Kidney (tissue), 22 donors: ENCODE measurements at places on chromosomes 16 and 17.

- DNase-seq, result no peak
Measured at GRCh38 chr16:73713251-73713650, 583.4 kb upstream of the PSMD7 start.

DNA sequence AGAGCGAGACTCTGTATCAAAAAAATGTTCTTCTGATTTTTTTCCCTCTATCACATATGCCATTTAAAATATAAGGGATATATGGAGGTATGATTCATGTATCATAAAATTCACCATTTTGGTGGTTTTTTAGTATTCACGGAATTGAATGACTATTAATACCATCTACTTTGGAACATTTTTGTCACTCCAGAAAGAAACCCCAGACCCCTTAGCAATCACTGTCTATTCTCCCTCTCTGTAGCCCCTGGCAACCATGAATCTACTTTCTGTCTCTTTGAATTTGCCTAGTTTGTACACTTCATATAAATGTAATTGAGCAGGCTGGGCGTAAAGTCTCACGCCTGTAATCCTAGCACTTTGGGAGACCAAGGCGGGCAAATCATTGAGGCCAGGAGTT, 75.9 kb downstream of the PRKCA start:
- no peak for DNase-seq

GRCh38 chr17:10428781-10429180, 7.0 kb upstream of the MYH8 start:
- no peak for DNase-seq

DNA sequence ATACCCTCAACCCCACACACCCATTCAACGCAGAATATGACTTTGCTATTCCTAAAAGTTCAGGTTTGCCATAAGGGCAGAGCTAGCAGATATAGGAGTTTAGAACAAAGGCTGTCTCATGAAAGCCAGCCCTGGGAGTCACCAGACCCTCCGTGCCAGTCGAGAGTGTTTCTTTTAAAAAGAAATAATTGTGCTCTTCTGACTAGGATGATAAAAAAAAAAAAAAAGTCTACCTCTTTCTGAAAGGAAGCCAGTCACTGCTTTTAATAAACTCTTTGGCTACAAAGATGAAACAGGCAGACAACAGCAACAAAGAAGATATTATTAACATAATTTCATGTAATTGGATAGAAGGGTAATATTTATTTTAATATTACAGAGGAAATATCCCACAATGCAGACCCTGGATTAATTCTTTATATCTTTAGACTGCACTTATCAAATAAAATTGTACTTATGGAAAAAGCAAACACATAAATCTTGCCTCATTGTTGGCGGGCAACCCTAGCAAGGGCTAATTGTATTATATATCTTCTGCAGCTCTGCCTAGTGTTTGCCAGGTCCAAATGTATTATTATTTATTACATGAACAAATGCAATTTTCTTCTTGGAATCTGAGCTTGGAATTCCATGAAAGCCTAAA, 277.5 kb upstream of the DYNLRB2 start:
- no peak for DNase-seq

- DNase-seq, result no peak
Measured at GRCh38 chr17:67503184-67503583, 126.1 kb downstream of the PITPNC1 start.

DNA sequence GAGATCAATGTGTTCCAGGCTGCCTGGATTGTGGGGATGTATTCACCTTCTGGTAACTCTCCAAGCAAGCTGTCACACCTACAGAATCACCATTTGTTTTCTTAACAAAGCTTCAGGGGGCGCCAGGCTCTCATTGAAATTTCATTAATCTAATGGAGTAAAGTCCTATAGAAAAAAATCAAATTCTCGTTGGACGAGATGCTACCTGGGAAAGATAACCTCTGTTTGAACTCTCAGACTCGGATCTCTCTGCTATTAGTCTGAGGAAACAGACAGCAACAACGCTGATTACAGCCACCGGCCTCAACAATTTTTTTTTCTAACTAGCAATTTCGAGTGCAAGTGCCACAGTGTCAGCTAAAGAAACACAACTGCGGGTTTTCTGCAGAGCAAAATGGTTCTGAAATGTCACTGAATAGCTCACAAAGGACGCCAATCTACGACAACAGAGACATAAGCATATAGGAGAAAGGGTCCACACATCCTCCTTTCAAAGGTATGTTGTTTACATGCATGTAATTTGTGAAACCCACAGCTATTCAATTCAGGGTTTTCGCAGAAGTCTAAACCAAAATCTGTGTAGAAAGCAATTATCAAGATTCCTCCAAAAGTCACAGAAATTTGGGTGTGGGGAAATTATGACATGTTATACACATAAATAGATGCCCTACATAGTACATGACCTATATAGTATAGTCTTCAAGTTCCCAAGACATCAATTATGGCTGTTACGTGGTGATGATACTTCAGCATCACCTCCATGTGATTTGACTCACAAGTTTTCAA, 135.8 kb downstream of the SKAP1 start:
- peak; percentile 49 for DNase-seq

DNA sequence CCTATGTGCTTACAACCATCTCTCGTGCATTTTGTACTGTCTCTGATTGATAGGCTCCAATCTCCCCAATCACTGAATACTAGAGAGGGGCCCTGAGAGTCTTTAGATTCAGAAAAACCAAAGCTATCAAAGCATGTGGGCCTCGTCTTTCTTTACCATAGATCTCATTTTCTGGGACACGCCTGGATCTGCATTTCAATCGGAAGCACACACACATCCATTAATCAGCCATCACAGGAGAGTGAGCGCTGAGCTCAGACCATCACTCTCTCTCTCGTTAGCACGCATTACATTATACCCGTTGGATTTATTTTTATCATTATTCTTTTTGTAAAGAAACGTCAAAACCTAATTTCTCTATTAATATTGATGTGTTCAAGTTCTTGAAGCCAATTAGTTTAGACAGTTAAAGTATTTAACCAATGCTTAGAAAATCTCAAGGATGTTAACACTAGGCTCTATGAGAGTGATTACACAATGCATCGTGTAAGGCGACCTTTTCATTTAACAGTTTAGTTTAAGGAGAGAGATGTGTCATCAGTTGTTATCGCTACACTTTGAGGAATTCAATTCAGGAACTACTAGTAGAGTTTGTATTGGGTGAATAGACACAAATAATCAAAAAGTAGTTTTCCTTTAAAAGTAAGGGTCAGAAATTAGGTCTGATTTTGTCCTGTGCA, 650.7 kb downstream of the CDH8 start:
- DNase-seq, result no peak

- DNase-seq, result no peak
Measured at GRCh38 chr16:84223456-84223855, 16.4 kb downstream of the KCNG4 start.

- DNase-seq, result no peak
Measured at GRCh38 chr16:72367851-72368250, 195.9 kb upstream of the PMFBP1 start.

DNA sequence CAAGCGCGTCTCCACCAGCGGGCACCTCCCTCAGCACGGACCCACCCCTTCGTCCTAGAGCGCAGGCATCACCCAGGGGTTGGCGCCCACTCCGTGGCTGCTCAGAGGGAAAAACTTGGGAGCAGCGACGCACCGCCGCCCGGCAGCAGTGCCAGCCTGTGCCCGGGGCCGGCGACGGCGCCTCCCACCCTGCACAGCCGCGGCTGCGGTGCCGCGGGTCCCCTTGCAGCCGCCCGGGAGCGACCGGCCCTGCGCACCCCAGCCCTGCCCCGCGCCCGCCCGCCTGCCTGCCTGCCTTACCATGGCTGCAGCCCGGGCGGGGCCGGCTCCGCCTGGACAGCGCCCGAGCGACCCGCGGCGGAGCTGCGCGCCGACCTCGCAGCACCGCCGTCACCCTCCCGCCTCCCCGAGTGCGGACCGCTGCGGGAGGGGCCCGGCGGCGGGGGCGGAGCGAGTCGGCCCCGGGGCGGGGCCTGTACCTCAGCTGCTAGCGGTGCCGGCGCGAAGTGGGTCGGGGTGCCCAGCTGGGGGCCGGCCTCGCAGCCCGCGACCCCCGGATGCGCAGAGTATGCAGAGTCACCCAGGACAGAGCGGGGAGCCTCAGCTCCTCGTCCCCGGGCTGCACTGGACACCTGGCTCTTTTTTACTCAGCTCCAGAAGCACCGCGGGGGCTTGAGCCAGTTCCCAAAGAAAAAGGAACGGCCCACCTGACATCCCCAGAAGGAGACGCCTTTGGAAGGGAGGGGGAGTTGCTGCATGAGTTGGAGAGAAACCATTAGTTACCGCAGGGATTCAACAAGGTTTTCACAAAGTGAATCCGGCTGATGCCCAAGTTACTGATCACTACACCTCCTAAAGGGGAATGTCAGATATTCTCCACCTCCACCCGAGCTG, 17.5 kb upstream of the MTMR4 start:
- peak; percentile 83 for DNase-seq

GRCh38 chr17:49965524-49965909, 3.5 kb upstream of the DLX4 start:
- DNase-seq, result no peak

GRCh38 chr17:39925282-39926134, 1.9 kb downstream of the ORMDL3 start:
- DNase-seq, result peak; percentile 67

DNA sequence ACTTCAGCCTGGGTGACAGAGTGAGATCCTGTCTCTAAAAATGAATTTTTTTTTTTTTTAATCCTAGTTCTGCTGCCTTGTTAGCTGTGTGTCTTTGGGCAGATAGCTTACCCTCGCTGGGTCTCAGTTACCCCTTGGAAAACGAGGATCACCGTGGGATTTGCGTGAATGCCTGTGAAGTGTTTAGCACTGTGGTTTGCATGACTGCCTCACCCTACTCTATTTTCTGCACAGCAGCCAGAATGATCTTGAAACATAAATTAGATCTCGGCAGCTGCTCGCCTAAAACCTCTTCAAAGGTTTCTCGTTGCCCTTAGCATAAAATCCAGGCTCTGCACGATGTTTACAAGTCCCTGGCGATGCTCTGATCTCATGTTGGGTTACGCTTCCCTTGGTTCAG, 71.2 kb upstream of the GRIN2A start:
- DNase-seq, result no peak

- DNase-seq, result no peak
Measured at GRCh38 chr17:34051046-34051445, 204.0 kb upstream of the CCL2 start.

GRCh38 chr17:40803617-40804082, 3.9 kb upstream of the KRT28 start:
- peak; percentile 83 for DNase-seq

DNA sequence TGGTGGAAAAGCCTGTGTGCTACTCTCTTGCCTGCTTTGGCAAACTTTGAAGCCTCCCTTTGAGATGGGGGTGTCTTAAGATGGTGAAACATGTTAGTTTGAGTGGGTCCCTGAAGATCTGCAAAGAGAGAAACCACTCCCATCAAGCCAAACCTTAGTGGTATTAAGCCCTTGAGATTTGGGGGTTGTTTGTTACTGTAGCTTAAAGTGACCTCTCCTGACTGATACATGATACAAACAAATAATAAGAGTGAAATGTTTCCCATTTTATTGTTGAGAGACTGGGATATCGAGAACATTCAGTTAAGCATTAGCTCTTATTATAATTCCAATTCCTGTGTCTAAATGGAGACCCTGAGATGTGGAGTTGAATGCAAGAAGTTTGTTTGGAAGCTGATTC, 63.1 kb downstream of the NT5M start:
- DNase-seq, result no peak

GRCh38 chr16:85782451-85782850, 16.9 kb downstream of the EMC8 start:
- no peak for DNase-seq

- DNase-seq, result no peak
Measured at GRCh38 chr17:76184290-76184689, 43.2 kb upstream of the FOXJ1 start.

DNA sequence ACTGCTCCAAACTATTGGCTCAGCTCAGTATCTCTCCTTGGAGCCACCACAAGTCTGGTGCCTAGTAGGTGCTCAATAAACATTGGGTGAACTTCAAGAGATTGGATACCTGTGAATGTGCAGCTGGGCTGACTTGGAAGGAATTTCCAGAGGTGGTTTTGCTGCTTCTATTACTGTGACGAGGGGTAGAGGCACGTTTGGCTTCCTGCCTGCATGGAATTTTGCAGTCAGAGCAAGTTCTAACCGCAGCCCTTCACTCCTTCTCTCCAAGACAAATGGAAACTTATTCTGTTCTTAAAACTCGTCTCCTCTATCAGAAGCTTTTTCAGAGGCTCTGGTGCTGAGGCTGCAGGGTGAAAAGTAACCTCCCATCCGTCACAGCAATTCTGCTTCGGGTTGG, 342.5 kb downstream of the CPPED1 start:
- no peak for DNase-seq

GRCh38 chr16:12272264-12272663, 295.7 kb downstream of the SNX29 start:
- no peak for DNase-seq

- peak; percentile 24 for DNase-seq
Measured at GRCh38 chr16:2981177-2981898, 1.1 kb upstream of the PKMYT1 start.

DNA sequence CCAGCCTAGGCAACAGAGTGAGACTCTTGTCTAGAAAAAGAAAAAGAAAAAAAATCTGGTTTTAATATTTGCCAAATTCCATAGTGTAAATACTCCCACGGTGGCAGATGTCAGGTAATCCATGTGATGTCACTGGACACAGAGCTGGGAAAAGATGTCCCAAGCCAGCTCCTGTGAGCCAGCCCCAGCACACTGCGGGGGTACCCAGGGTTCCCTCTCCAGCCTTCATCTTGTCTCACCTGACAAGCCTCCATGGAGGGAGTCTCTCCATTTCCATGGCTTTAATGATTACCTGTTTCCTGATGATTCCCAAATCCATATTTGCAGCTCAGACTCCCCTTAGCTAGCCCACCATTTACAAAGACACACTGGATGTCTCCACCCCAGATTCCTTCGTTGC, 4.6 kb downstream of the CD300LB start:
- DNase-seq, result no peak

DNA sequence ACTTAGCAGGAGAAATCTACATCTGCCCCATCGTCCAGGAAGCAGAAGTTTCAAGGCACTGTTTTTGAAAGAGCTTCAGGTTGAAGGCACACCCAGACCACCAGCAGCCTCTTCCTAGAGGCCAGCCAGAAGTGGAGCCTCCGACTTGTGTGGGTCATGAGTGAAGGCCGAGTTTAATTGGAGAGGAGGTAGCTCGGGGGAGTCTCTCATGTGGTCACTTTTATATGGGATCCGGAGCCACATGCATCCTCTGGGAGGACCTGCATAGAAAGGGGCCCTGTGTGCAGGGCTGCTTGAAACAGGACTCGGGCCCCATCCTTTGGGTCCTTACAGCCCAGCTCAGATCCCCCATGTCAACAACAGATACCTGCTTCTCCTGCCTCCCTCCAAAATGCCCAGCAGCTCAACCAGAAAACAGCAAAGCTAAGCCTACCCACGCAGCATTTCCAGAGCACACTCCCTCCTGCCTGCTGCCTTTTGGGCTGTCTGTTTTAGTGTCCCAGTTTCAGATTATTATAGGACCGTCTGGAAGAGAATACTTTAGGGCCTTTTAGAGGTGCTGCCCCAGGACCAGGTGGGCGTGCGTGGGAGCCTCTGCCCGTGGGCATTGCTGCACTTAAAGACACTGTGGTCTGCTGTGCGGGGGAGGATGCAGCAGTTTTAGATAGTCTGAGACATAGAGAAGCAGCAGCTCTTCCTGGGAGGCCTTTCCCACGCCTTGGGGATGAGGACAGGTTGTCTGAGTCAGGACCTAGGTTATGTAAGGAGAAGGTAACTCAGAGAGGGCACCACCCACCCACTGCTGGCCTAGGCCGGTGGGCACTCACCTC, 29.5 kb downstream of the MPRIP start:
- DNase-seq, result peak; percentile 39

- no peak for DNase-seq
Measured at GRCh38 chr16:54334208-54334607, 47.6 kb upstream of the IRX3 start.
